ENCODE measurements at places on chromosomes 13 and 19.

- no peak for DNase-seq
These were observed 300.0 kb downstream of the NALCN start for GRCh38 chr13:101116341-101116740.

DNA sequence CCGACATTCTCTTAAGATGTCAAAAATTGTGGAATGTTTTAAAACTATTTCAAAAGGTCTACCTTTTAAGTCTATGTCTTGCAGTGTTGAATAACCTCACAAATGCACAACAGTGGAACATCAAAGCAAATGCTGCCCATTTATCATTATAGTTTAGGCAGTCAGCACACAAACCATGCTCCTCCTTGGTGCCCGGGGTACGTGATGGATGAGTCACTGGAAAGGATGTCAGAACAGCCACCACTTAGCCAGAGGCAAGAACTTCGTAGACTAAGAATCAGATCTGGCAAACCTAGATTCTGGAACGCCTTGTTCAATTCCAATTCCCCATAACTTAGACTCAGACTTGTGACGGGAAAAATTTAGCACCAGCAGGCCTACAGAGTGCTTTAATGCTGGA, 343.6 kb downstream of the FGF9 start:
- DNase-seq: no peak

GRCh38 chr13:27172495-27172842, 858 bp upstream of the USP12 start:
- DNase-seq: no peak

DNA sequence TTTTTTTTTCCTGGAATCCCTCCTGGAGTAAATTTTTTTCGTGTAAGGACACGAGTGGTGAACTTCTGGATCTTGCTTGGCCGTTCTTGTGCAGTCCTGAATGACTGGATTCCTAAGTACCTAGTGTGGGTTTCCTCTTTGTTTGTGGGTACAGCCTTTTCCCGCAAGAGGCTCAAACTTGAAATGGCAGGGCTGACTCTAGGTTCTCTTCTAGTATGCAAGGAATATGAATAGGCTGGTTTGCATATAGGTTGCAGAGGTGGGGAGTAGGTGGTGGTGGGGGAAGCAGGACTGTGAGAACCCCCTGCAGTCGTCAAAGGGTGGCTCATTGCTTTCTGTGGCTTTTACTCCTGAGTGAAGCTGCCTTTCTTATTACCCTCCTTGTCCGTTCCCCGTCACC, 13.6 kb downstream of the UBAC2 start:
- DNase-seq: peak; percentile 25

DNA sequence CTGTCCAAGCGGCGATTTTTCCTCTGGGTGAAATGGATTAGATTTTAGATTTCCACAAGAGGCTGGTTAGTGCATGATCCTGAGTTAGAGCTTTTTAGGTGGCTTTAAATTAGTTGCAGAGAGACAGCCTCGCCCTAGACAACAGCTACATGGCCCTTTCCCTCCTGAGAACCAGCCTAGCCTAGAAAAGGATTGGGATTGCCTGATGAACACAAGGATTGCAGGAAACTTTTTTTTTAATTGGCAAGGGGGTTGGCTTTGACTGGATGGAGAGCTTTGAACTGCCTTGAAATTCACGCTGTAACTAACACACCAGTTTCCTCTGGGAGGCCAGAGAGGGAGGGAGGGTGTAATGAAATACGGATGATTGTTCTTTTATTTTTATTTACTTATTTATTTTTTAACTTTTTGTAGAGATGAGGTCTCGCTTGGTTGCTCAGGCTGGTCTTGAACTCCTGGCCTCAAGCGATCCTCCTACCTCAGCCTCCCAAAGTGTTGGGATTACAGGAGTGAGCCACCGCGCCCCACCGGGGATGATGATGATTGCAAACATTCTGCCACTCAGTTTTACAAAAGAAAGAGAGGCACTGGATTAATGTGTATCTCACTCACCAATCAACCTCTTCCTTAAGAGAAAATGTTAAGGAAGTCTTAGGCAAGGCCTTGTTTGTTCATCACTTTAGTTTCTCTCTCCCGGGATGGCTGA, 1.9 kb downstream of the LDLR start:
- no peak for DNase-seq

DNA sequence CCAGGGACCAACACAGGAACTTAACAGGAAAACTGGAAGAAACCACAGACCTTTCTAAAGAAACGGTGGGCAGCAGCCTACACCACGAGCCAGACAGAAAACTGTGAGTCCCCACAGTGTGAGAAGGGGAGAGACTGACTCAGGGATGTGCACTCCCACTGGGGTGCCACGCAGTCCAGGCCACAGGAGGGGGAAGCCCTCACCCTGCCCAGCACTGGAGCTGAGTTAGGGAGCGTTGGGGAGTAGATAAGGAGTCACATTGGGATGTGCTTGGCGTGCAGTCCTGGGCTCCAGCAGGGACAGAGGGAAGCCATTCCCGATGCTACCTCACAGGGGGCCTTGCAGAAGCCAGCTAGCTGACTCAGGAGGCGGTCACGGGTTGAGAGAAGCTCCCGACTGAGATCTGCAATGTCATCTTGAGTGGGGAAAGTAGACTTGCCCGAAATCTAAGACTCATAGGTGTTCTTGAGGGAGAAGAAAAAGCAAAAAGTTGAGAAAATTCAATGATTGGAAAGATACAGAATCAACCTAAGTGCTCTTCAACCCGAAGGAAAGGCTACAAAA, 17.3 kb downstream of the SIGLEC8 start:
- DNase-seq: no peak

DNA sequence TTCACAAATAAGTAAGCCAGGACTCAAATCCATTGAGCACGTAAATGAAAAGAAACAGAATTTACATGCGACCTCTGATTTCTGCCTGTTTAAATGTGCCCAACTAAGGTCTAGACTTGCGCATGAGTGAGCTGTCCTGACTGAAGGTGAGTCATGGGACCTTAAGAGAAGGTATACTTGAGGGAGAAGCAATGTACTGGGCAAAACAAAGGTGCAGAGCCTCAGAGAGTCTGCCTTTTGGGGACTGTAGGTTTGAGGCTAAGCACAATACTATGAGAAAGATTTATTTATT, 45.8 kb downstream of the UFM1 start:
- DNase-seq: no peak

DNA sequence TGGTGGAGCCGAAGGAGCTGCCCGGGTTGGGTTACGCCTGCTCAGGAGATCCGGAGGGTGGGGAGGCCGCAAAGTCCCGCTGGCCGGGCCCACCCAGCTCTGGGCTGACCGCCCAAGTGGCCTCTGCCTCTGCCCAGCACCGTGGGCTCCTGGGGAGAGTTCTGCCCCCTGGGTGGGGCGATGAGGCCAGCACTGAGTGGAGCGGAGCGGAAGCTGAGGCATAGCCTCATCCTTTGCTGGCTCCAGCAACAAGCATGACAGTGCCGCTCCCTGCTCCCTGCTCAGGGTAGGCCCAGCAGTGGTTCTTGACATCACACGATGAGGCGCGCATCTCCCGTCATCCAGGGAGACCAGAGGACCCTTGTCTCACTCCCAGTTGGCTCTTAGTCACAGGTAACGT, 22.5 kb downstream of the CCDC8 start:
- no peak for DNase-seq

GRCh38 chr13:112253631-112254030, 122.5 kb upstream of the SPACA7 start:
- no peak for DNase-seq

GRCh38 chr13:111265006-111265700, 55.3 kb upstream of the TEX29 start:
- no peak for DNase-seq

- DNase-seq: peak; percentile 82
These were observed 102.8 kb downstream of the TEX29 start for GRCh38 chr13:111423168-111423785.

DNA sequence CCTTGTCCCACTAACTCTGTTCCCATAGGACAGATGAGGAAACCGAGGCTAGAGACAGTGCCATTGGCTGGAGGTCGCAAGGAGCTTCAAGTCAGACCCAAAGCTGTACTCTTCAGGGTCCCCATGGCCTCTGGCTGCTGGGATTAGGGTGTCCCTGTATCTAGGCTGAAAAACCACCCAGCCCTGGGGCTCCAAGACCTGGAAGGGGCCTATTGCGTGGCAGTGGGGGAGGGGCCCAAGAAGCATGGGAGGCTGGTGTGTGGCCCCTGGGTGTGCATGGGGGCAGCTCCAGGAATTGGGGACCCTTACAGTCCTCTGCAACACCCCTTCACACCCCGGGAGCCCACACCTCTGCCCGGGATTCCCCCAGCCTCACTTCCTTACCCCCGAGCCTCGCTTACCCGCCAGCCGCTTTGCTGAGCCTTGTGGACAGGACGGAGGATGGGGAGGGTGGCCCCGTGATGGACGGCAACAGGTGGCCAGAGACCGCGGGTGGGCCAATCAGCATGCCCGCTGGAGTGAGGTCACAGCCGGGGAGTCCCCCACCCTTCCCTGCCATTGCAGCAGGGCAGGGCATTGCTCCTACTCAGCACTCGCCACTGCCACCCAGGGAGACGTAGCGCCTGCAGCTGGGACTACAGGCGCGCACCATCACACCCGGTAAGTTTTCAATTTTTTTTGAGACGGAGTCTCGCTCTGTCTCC, at the start of gene JSRP1:
Gene JSRP1, minus strand, starts transcription at position 436 of the 704 bp plus-strand sequence. CDS start 1,103 bp downstream, outside the sequence.
- DNase-seq: no peak

- no peak for DNase-seq
These were observed 1.7 kb upstream of the PCDH17 start for GRCh38 chr13:57629821-57630235.

DNA sequence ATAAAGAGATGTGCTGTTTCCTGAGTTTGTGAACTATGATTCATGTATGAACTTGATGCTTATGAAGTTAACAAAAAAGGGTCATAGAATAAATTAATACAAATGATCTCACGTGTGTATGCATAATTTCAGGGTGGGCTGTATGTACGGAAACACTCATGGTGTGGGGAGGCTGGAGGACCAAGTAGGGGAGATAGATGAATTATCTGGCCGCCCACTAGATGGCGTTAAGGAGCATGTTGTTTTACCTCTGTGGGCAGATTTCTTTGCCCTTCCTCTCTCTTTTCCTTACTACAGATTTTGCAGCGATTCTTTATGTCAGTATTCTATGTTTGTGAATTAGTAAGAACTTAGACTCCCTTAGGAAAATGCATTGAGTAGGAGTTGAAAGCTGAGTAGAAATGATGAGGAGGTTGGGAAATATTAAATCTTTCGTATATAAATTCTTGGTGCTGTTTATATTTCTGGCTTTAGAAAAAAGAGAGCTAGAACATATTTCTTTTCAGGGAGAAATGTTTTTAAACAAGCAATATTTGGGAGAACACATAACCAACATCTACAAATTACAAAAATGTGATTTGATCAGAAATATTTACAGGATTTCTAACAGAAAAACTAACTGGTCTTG, 47.4 kb upstream of the TMTC4 start:
- DNase-seq: peak; percentile 75

DNA sequence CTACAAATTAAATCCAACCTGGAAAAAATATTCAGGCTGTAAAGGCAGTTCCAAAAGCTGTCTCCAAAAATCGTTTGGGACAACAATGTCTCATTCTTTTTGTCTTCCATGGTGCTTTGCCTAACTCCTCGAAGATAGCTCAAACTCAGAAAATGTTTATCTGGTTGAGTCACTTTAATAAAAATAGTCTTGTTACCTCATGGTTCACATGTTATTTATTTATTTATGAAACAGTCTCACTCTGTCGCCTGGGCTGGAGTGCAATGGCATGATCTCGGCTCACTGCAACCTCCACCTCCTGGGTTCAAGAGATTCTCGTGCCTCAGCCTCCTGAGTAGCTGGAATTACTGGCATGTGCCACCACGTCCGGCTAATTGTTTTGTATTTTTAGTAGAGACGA, 4.9 kb upstream of the BRD4 start:
- no peak for DNase-seq

- no peak for DNase-seq
These were observed 87.1 kb downstream of the ARHGEF7 start for GRCh38 chr13:111202156-111202621.

- DNase-seq: no peak
These were observed 110.4 kb downstream of the RAB20 start for GRCh38 chr13:110450941-110451730.

- no peak for DNase-seq
These were observed 1.4 kb upstream of the VSTM2B start for GRCh38 chr19:29524201-29524911.

GRCh38 chr13:36051082-36051481, 80.1 kb downstream of the DCLK1 start:
- DNase-seq: no peak

DNA sequence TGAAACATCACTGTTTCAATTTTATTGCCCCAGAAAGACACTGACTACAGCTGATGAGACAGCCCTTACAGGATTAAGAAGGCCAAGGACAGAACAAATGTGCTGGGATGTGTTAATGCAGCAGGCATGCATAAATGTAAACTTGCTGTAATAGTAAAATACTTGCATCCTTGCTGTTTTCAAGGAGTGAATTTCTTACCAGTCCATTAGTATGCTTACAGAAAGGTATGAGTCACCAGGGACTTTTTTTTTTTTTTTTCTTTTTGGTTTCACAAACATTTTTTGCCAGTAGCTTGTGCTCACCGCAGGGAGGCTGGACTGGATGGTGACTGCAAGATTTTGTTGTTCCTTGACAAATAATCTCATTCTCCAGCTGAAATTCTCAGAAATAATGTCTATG, 55.1 kb downstream of the GPR180 start:
- DNase-seq: no peak

DNA sequence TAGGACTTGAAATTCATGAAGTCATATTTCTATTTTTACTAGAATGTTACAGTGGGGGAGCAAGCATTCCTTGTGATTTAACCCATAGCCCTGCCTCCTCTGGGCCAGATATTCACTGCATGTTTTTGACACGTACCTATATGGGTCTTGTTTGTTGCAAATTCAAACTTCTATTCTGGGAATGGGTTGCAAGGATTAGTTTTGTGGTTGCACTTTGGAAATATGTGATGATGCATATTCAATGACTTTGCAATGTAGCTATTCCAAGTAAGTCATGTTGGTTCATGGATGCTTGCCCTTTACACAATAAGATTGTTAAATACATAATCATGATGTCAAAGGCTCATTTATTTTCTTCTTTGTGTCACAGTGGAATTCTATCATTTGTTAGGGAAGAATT, 440.8 kb downstream of the TDRD3 start:
- DNase-seq: no peak

GRCh38 chr19:47691782-47692181, 21.4 kb upstream of the EHD2 start:
- DNase-seq: no peak

- DNase-seq: no peak
These were observed 40.7 kb upstream of the VWA8 start for GRCh38 chr13:42001580-42001979.

- DNase-seq: no peak
These were observed 630.3 kb downstream of the GPC5 start for GRCh38 chr13:92028695-92029094.

DNA sequence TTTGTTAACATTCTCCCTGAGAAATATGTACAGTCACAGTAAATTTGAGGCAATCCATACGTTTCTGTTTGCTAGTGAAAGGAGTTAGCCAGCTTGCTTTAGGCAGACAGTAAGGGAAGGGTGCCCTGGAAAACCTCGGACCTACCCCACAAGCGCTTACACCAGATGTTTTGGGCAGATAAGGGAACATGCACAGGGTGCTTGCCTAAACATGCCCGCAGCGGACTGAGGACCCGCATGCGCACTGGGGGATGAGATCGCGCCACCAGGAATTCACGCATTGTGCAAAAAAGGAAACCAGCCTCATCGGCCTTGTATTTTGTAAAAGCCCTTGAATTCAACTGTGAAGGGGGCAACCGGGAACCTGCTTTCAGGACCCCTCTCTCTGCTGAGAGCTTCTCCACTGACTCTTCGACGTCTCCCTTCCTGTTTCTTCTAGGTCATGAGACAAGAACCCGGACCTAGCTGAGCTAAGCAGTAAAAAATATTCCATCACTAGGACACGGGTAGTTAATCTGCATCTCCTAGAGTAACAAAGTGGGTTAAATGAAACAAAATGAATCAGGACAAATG, 1399.2 kb upstream of the ATXN8OS start:
- DNase-seq: no peak

All from NCI-H526 (cell line).